ENCODE measurements at places on chromosomes 6 and 20.

DNA sequence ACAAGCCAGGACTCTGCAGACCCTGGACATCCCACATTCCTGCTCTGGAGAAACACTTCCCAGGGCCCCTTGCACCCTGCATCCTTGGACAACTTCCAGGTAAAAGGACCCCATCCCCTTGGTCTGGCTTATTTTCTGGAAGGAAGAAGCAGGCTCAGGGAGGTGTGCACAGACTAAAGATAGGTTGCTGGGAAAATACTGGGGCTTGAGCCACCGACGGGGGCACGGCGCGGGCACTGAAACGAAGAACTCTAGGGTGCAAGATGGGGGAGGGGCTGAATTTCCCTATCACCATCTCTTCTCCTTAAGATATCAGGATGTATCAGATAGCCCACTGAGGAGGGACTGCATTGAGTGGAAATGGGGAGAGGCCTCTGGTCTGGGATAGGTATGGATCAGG lies 805 bp downstream of the FRS3 start:
- no peak for DNase-seq

- no peak for DNase-seq
These were observed 32.0 kb downstream of the KIAA0319 start for GRCh38 chr6:24614043-24614420.

- no peak for DNase-seq
These were observed 30.5 kb downstream of the POM121L2 start for GRCh38 chr6:27281569-27281968.

DNA sequence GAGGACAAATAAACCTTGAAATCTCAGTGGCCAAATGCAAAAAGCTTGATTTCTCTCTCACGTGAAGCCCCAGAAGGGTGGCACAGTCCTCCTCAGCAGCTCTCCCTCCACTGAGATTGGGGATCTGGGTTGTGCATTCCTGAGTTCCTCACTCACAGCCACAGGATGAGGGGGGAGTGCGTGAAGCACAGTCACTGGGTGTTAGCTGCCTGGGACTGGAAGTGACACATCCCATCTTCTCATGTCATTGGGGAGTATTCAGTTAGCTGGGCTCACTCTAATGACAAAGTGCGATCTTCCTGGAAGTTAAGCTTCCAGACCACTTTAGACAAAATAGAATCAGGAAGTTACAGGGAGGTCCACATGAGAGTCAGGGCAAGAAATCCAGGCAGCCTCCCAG lies 192.2 kb upstream of the LRFN2 start:
- DNase-seq = no peak

- DNase-seq = no peak
These were observed 26.6 kb downstream of the PRKN start for GRCh38 chr6:162700966-162701365.

DNA sequence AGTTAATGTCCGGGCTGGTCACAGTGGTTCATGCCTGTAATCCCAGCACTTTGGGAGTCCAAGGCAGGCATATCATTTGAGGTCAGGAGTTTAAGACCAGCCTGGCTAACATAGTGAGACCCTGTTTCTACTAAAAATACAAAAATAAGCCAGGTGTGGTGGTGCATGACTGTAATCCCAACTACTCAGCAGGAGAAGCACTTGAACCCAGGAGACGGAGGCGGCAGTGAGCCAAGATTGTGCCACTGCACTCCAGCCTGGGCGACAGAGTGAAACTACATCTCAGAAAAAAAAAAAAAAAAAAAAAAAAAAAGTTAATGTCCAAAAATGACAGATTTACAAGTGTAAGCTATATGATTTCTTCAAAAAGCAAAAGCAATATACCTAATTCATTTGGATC lies 124.9 kb downstream of the CCDC170 start:
- DNase-seq = no peak

GRCh38 chr6:41077536-41077935 lies 4.8 kb downstream of the NFYA start:
- no peak for DNase-seq

DNA sequence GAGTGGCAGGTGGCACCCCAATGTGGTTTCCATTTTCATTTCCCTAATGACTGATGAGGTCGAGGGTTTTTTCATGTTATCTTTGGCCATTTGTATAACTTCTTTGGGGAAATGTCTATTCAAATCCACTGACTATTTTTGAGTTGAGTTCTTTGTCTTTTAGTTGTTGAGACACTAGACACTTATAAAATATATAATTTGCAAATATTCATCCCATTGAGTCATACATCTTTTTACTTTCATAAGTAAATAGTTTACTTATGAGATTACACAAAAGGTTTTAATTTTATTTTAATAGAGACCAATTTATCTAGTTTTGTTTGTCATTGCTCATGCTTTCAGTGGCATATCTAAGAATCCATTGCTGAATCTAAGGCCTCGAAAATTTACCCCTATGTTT lies 49.5 kb downstream of the THBS2 start:
- DNase-seq = no peak

DNA sequence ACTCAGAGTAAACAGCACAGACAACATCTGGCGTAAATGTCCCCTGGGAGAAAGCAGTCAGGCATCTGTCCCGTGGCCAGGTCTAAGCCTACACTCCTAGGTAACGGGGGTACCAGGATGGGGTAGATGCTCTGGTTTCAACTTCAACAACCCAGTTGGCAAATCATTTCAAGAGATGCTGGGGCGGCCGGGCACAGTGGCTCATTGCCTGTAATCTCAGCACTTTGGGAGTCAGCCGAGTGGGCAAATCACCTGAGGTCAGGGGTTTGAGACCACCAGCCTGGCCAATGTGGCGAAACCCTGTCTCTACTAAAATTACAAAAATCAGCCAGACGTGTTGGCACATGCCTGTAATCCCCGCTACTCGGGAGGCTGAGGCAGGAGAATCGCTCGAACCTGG lies 12.3 kb downstream of the PREX1 start:
- no peak for DNase-seq

DNA sequence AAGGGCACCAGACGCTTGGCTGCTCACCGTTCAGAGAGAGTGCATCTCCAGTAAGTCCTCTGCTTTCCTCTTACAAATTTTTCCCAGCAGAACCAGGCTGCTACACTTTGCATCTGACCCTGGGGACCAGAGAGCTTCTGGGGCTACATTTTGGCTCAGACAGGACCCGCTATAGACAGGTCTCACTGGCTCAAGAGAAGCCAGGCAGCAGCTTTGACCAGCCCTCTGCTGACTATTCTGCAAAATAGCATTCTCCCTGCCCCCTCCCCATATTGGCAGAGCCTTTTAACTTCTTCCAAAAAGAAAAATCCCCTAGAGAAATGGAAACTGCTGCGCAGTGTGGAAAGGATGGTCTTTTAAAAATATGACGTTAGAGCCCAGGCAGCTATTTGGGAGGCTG lies 37.2 kb downstream of the CPXM1 start:
- DNase-seq = no peak

- DNase-seq = no peak
These were observed 54.8 kb downstream of the SNX9 start for GRCh38 chr6:157877573-157878438.

GRCh38 chr20:37669062-37669772 lies 24.6 kb upstream of the CTNNBL1 start:
- DNase-seq = no peak

GRCh38 chr6:104227508-104227907 lies 632.2 kb downstream of the HACE1 start:
- DNase-seq = no peak

DNA sequence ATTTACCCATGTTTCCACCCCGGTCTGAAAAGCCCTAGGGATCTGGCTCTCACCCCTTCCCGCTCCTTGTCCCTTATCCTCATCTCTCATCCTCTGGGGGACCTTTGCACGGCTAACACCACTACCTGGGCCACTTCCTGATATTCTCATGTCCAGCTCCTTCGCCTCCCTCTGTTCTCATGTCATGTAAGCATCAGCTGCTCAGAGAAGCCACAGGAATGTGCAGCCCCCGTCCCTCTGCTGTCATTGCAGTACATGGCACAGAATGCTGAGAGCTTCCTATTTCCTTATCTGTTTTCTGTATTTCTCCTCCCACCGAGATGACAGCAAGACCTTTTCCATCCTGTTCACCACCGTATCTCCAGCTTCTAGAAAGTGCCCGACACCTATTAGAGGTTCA lies 102.4 kb downstream of the MTHFD1L start:
- DNase-seq = no peak

DNA sequence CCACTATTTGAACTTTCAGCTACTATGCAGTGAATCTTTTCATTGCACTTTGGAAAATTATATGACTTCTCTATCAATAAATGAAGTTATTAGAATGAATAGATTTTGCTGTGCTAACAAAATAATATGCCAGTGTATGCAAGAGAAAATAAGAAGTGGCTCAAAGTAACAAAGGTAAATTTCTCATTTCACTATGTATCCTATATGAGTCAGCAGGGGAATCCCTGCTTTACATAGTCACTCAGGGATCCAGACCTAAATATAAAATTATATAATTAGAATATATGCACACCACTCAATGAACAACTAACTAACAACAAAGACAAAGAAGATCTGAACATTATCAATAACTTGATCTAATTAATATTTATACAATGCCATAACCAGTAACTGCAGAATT lies 390.8 kb upstream of the IRAK1BP1 start:
- DNase-seq = no peak

GRCh38 chr6:111718326-111718725 lies 112.6 kb upstream of the TRAF3IP2 start:
- DNase-seq = no peak

DNA sequence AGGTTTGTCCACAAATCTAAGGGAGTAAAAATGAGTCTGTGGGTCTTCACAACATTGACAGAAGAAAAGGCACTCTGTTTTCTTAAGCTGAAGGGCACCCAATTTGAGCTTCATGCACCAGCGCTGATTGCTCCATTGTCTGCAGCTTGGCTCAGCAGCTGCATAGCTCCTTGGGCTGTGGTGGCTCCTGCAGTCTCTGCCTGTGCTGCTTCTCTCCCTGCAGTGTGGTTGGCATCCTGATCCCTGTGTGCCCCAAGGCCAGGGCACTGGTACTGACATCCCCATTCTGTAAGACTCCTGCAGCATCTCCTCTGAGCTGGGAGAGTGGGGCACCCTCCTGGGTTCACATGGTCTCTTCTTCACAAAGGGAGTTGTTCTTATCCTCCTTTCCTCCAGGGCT lies 83.2 kb upstream of the B3GAT2 start:
- no peak for DNase-seq

DNA sequence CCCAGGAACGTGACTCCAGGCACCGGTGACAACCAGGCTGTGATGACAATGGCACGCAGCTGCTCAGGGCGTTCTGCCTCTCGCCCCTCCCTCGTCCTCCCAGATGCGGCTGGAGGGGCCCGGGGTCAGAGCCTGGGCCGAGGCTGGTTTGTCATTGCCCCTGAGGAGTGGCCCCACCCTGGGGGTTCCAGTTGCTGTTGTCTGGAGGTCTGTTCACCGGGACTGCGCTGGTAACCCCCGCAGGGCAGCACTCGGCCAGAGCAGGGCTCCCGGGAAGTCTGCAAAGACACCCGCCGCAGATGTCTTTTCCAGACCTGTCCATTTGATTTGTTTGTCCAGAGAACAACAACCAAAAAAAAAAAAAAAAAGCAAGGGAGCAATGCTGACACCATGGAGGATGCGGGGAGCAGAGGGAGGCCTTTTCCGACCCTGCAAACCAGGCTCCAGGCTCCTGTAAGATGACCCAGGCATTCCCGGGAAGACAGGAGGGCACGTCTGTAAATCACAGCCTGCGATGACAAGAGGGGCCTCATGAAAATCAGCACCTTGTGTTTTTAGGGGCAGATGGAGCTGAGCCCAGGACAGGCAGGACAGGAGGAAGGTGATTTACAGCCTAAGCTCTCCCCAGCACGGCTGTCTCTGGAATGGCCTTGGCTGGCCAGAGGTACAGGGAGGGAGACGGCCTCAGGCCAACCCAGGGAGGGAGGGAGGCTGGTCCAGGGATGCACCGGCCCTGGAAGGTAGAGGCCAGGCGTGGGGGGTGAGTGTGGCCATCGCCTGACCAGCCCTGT lies 189.3 kb downstream of the ERMARD start:
- DNase-seq = no peak
